ENCODE measurements at places on chromosomes 1 and 21. TPM values are rescaled to one million over a fixed set of nuclear protein-coding genes. Genes with fewer than 3 reads are reported as not detected.

The OR2T35 gene
- total RNA-seq, result not detected

The MRPL55 gene
- 58.4 TPM for total RNA-seq

The REN gene
- not detected for total RNA-seq

- peak; percentile 75 for DNase-seq
Observed at GRCh38 chr1:58922302-58923089, 138.6 kb upstream of the JUN start.

DNA sequence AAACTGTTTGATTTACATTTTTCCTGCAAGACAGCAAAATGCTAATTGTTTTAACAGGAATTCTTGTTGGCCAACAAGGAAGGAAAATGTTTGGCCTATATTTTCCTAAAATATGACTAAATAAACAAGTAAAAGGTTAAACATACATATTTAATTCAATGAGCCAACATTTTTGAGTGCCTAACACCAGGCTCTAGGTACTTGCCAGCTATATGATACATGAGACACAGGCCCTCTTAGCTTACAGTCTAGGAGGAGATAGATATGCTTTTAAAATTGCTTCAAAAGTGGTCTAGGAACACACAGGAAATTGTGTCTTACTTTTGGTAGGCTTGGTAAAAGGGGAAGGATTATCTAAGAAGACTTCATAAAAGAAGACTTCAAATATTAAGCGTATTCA, 50.9 kb downstream of the PIGK start:
- DNase-seq, result no peak

DNA sequence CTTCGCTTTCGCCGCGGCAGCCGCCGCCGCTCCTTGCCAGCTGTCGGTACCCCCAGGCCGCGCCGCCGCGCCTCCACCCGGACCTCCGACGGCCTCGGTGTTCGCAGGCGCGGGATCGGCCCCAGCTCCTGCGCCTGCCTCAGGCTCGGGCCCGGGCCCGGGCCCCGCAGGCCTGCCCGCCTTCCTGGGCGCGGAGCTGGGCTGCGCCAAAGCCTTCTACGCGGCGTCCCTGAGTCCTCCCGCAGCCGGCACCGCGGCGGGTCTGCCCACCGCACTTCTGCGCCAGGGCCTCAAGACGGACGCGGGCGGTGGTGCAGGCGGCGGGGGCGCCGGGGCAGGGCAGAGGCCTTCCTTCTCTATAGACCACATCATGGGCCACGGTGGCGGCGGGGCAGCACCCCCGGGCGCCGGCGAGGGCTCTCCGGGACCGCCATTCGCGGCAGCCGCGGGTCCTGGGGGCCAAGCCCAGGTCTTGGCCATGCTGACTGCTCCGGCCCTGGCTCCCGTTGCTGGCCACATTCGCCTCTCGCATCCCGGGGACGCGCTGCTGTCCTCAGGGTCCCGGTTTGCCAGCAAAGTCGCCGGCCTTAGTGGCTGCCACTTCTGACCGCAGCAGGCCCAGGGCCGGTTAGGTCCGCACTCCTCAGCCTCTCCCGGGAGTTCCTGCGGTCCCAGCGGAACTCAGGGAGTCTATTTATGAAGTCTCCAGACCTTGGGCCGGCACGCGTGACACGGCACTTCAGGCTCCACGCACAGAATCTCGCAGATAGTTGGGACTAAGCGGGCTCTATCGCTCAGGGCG, 1.4 kb downstream of the FOXD2 start:
- no peak for DNase-seq

- no peak for DNase-seq
Observed at GRCh38 chr1:223036479-223036845, 106.6 kb downstream of the TLR5 start.

GRCh38 chr1:85342207-85342606, 65.8 kb upstream of the BCL10 start:
- no peak for DNase-seq

DNA sequence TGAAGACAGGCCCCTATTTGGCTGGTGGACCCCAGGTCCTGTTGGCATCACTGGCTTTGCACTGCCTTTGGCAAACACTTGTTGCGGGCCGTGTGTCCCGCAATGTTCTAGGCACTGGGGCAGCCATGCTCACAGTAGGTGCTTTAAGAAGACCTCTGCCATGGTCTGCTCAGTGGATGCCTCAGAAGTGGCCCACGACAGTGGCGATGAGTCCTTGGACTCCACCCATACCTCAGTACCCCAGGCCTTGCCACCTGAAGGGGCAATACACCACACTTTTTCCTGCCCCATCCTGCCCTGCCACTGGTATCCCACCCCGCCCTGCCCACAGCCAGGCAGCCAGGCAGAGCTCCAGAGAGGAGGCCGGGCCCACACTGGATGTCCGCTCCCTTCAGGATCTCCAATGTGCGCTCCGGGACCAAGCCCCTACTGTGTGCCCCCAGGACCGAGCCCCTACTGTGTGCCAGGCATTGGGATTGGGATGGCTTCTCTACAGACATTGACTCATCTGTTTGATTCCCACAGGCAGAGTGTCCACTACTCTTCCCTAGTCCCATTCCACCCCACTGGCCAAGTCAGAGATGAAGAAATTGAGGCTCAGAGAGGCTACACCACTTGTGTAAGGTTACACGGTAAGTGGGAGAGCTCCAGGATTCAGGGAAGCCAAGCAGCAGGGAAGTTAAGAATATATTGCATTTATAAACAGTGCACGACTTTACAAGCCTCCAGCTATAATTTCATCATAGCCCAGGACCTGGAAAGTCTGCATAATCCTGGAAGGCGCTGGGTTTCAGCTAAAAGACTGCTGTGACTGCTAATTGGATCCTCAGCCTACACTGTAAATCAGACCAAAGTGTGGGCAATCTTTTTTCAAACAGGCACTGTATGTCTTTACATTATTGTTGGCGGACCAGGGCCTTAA, 101.6 kb downstream of the DMRTB1 start:
- DNase-seq, result no peak

DNA sequence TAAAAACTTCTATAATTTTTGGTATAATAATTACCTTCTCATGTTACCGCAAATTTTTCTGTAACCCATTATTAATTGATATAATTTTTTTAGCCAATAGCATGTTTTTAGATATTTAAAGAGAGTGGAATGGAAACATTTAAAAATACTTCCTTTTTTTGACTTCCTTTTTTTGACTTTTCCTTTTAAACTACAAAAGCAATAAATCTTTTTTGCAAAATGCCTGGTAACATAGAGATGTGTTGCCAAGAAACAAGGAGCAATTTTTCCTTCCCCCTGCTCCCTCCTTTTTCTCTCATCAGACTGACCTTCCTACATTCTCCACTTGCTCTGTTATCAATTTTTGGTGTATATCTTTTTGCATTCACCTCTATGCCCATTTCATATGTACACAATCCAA, 666.2 kb downstream of the ADGRL2 start:
- no peak for DNase-seq

DNA sequence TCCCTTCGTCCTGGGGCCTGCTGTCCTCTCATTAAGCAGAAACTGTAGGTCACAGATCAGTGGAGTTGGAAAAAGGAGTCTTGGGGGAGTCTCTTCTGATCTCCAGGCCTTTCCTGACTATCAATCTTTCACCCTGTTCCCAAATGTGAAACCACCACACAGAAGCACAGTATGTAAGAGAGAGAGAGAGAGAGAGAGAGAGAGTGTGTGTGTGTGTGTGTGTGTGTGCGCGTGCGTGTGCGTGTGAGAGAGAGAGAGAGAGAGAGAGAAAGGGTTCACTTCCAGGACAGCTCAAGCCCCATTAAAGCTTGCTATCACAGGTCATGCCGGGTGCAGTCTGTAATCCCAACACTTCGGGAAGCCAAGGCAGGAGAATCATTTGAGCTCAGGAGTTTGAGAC, 1.5 kb upstream of the TTC24 start:
- no peak for DNase-seq

DNA sequence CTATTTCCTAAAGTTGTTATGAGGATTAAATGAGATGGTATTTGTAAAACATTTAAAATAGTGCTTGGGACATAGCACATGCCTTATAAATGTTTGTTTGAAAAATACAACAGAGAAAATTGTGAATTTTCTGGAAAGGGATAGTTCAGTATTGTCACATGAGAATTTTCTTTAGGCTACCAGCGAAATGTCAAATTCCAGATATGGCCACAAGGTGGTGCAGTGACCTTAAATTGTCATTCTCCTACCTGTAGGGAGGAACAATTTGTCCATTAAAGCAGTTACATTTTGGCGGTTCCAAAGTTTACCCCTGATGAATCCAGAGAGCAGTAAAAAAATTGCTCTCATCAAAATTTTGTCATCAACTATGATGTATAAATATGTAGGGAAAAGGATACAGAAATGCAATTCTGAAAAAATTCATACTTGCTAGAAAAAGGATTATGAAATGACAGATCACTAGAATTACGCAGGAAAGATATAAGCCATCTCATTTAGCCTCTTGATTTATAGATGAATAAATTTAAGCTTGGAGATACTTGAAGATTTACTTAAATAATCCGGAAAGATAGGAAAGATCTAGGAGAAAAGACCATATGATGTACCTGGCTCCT, 50.2 kb upstream of the TSHB start:
- DNase-seq, result peak; percentile 25

- DNase-seq, result no peak
Observed at GRCh38 chr21:35559829-35560225, 500.5 kb downstream of the SETD4 start.

DNA sequence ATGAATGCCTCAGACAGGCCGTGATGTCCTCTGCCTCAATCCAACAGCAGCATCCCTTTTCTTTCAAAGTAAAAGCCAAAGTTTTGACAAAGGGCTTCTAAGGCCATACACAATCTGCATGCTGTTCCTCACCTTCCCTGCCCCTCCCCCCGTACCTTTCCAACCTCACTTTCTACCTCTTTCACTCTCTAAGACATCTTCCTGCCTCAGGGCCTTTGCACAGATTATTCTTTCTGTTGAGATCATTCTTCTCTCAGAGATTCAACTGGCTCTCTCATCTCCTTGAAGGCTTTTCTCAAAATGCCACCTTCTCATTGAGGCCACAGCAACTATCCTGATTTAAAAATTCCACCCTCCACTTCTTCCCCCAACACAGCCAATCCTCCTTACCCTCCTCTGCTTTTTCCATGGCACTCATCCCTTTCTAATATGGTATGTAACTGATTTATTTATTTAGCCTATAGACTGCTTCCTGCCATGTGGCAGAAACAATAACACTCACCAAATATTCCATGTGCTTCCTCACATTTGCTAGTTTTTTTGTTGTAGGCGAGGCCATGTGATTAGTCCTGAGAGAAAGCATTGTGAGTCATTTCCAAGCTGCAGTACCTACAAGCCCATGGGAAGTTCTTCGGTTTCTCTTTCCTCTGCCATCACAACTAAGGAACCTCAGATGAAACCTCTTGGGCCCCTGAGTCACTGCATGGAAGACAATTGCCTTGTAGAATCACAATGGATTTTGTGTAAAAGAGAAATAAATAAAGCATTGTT, 58.7 kb upstream of the GADD45A start:
- no peak for DNase-seq

DNA sequence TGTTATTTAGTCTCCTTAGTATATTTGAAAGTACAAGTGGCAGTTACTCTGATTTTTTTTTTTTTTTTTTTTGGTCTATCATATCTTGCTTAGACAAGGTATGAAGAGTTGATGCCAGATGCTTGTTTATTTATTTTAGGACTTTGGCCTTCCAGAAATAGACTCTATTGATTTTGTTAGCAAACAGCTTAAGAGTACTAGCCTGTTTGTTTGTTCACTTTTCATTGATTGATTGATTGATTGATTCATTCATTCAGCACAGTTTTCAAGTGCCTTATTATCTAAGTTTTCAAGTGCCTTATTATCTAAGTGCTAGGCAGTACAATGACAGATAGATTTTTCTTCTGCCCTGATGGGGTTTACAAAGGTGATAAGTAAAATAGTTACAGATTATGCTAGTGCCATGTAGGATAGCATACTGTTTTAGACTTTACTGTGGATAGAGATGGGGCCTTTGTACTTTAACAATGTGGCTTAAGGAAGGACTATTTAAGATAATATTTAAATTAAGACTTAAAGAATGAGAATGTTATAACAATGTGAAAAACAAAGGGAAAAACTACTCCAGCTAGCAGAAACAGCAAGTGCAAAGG, 50.5 kb downstream of the MTF2 start:
- no peak for DNase-seq

DNA sequence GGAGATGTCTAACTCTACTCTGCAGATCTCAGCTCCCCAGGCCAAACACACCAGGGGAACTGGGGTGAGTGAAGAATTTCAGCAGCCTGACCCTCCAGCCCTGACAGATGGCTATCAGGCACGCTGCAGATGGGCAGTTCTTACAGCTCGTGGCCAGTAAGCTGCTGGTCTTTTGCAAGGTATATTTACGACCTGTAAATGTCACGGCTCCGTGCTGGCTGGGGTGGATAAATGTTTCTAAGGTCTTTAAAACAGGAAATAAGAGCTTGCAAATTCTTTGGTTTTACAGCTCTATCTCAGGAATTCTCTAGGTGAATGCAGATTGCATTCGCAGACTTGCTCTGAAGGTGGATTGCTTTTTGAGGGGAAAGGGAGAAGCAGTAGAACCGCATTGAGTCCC, 10.1 kb downstream of the DOP1B start:
- no peak for DNase-seq

DNA sequence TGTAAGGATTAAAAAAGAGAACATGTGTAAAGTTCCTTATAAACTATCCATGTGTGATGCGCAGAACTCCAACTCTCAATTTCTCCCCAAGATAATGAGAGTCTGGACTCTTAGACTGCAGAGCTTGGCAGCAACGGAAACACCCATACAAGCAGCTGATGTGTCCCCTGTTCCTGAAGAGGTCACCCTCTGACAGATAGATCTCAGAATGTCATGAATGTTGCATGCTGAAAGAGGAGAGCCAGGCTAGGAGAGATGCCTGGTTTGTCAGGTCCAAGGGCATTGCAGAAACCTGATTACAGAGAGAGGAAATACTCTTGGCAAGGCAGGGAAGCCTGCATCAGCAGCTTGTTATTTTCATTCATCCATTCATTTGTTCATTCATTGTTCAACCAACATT, 24.2 kb downstream of the MTARC1 start:
- no peak for DNase-seq

DNA sequence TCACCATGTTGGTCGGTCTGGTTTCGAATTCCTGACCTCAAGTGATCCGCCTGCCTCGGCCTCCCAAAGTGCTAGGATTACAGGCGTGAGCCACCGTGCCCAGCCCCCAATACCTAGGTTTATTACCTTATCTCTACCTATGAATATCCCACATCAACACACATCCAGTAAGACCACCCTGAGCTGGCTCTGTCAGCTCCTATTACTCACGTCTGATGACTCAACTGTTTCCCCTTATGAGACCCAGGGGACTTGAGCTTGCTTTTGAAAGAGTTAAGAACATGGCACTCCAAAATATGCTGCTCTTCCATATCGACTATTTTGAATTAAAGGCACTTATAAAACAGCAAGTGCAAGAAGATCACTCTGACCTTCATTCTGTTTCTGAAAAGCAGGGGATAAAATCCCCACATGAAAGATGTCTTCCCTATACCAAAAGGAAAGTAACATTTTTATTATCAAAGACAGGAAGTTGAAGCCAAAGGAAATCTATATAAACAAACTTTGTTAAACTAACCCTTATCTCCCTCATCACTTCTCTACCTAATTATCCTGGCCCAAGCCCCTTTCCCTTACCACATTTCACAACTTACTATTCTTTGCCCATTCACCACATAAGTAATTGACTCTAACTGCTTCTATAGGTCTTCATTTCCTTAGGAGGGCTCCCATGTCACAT, 41.3 kb upstream of the OSBPL9 start:
- no peak for DNase-seq
